ENCODE measurements at places on chromosomes 1 and 21. TPM values are rescaled to one million over a fixed set of nuclear protein-coding genes. Genes with fewer than 3 reads are reported as not detected.

- H3K36me3 ChIP-seq, result no peaks in the 10 kb centered on the region
- no peaks in the 10 kb centered on the region for H3K4me1 ChIP-seq
- no peaks in the 10 kb centered on the region for H3K27me3 ChIP-seq
- H3K27ac ChIP-seq, result no peak overlapping the region
- DNase-seq, result no peak
These were observed 13.9 kb upstream of the KIF14 start for GRCh38 chr1:200634261-200635122.

DNA sequence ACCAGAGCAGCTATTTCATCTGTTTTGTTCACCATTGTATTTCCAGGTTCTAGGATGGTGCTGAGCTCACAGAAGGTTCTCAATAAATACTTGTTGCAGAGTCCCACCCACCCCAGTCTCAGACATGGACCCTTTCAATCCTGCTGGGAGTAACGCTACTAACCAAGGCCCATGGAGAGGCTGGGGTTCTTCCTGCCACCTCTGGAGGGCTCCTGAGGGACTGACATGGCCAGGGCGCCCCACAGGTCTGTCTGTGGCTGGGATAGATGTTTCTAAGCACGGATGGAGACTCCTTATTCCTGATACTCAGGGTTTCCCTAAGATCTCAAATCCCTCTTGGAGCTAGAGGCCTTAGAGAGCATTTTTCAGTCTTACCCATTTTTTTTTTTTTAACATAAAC, 87.4 kb downstream of the EPHB2 start:
- no peak overlapping the region for H3K4me3 ChIP-seq
- no peaks in the 10 kb centered on the region for H3K36me3 ChIP-seq
- DNase-seq, result no peak
- peaks cover 5% of the 10 kb centered on the region for H3K4me1 ChIP-seq
- H3K27me3 ChIP-seq, result peaks cover 43% of the 10 kb centered on the region

DNA sequence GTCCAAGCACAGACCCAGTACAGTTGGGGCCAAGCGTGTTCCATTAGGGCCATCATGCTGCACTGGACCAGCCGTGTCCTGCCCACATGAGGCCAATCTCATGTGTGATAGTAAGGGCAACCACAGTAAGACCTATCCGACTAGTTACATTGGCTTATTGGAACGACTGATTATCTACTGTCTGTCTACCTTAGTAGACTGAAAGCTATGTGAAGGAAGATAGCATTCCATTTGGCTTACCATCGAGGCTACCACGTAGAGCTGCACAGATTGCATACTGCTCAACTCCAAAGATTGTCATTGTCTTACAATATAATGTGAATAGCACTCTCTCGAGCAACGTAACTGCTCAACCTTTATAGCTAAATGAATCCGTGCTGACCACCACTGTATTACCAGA, 10.6 kb downstream of the PTGER3 start:
- H3K27ac ChIP-seq, result no peak overlapping the region
- DNase-seq, result no peak
- H3K4me3 ChIP-seq, result no peak overlapping the region
- H3K27me3 ChIP-seq, result peaks cover 38% of the 10 kb centered on the region
- H3K36me3 ChIP-seq, result no peaks in the 10 kb centered on the region

DNA sequence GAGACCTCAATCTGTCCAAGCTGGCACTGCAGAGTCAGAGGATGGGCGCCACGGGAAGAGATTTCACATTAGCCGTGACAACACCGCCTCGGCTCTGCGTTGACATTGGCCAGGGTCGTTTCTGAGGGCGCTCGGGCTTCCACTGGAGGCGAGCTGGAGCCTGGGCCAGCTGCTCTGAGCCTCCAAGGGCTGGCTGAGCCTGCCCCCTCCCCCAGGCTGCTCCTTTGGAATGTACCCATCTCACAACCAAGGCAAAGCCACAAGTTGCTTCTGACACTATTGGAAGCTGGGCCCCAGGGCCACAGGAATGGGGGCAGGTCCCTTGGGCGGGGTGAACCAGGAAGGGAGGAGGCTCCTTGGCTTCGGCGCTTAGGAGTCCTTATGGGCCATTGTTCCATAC, 12.7 kb downstream of the GPR3 start:
- H3K4me3 ChIP-seq, result no peak overlapping the region
- H3K27me3 ChIP-seq, result no peaks in the 10 kb centered on the region
- peak; percentile 65 for DNase-seq
- H3K27ac ChIP-seq, result peak overlapping the region; percentile 85
- H3K36me3 ChIP-seq, result peaks cover 39% of the 10 kb centered on the region

The SYNC gene
- total RNA-seq, result 16.2 TPM

The AMPD1 gene
- total RNA-seq, result not detected

GRCh38 chr1:17251701-17252376, 2.9 kb downstream of the PADI3 start:
- no peaks in the 10 kb centered on the region for H3K36me3 ChIP-seq
- H3K27ac ChIP-seq, result no peak overlapping the region
- no peak for DNase-seq
- no peaks in the 10 kb centered on the region for H3K4me1 ChIP-seq
- H3K4me3 ChIP-seq, result no peak overlapping the region

- H3K27me3 ChIP-seq, result no peaks in the 10 kb centered on the region
- no peak overlapping the region for H3K4me3 ChIP-seq
- H3K36me3 ChIP-seq, result no peaks in the 10 kb centered on the region
These were observed 54.7 kb upstream of the SSBP3 start for GRCh38 chr1:54460861-54461387.

GRCh38 chr21:37891972-37892371, 24.3 kb downstream of the KCNJ6 start:
- no peaks in the 10 kb centered on the region for H3K36me3 ChIP-seq
- H3K27ac ChIP-seq, result no peak overlapping the region
- H3K4me1 ChIP-seq, result no peaks in the 10 kb centered on the region
- H3K4me3 ChIP-seq, result no peak overlapping the region
- no peak for DNase-seq
- peaks cover 73% of the 10 kb centered on the region for H3K27me3 ChIP-seq

GRCh38 chr1:89347296-89347695, 16.6 kb upstream of the GBP6 start:
- H3K27me3 ChIP-seq, result no peaks in the 10 kb centered on the region
- H3K4me3 ChIP-seq, result no peak overlapping the region
- no peaks in the 10 kb centered on the region for H3K36me3 ChIP-seq
- no peak for DNase-seq
- H3K4me1 ChIP-seq, result no peaks in the 10 kb centered on the region

GRCh38 chr1:175078629-175079028, 11.0 kb downstream of the TNN start:
- H3K27me3 ChIP-seq, result peaks cover 44% of the 10 kb centered on the region
- no peaks in the 10 kb centered on the region for H3K36me3 ChIP-seq
- no peak for DNase-seq
- H3K27ac ChIP-seq, result no peak overlapping the region
- no peaks in the 10 kb centered on the region for H3K4me1 ChIP-seq

All from left ventricle myocardium inferior (tissue), 1 donor.